ENCODE measurements at places on chromosomes 13 and 19.

DNA sequence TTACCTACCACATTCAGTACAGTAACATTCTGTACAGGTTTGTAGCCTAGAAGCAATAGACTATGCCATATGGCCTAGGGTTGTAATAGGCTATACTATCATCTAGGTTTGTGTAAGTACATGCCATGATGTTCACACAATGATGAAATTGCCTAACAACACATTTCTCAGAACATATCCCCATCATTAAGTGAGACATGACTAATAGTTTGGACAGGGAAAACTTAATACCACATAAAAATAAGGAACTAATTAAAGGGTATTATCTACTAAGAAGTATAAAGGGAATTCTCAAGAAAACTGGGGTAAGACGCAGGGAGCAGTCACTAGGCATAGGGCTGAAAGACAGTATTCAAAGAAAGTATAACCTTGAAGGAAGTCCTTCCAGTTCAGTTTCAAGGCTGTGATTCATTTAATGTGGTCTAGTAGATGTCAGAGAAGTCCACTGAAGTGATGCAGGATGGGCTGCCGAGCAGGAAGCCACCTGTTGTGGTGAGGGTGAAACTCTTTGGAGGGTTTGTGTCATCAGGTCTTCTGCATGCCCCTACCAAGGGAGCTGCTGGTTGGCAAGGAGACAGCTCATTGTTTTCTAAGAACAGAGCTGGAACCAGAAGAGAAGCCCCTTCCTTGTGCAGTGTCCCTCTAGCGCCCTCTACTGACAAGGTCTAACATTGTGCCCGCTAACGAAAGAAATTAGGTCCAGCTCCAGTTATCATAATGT lies 122.9 kb downstream of the OLFM4 start:
- peak; percentile 37 for DNase-seq

DNA sequence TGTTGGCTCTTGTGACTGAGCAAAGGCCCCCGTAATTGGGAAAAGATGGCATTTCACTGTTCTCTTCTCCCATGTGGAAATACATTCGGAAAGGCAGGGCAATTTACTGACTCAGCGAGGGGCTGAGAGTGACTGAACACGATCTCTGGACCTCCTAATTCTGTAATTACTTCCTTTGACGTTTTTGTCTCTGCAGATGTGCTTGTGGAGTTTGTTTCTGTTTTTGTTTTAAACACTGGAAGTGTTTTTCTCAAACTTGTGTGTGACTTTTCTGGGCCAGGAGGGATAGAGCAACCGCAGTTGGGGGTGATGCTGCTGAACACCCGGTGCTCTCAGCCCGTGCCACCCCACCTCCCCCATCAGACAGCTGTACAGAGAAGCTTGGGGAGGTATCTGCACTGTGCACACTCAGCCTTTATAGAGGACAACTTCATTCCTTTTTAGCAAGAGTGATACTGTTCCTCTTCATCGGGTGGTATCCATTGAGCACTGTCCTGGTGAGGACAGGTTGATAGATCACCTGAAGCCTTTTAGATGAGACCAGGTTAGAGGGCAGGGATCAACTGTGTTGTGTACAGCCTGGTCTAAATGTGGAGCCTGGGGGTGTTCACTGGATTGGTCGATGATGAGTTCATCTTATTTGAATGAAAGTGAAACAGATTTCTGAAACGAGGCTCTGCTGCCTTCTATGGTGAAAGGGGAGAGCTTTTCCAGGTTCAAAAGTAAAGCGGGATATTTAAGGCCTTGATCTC lies 117.4 kb downstream of the ESD start:
- DNase-seq, result peak; percentile 6

DNA sequence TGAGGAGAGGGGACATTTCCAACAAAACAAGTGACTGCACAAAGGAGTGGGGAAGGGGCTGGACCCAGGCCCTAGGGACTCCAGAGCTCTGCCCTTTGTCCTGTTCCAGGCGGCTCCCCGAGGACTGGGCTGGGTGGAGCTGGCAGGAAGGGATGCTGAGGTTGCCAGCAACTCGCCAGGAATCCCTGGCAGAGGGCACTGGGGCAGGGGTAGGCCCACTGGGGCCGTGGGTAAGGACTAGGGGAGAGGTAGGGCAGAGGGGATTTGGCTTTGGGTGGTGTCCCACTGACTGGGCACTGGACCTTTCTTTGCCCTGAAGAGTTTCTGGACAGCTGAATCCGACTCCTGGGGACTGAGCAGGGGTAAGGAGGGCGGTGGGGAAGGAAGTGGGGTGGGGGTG lies 7.9 kb downstream of the LIPE start:
- no peak for DNase-seq

DNA sequence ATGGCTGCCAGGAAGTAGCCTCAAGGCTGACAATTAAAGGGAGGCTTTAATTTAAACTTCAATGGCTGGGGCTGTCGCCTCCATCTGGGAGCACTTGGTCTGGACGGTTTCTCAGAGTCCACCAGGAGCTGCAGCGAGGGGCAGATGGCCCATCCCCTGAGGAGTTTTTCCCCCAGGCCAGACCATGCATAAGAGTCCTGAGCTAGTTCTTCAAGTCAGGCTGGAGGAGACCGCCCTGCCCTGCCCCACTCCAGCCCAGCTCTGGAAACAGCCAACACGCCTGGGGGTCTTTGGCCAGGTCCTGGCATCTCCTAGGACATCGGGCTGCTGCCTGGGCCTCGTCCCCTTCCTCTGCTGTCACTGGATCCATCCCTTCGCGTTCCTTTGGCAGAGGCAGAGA lies 5.3 kb upstream of the ACTN4 start:
- no peak for DNase-seq

GRCh38 chr13:109749365-109749764 lies 37.0 kb downstream of the IRS2 start:
- no peak for DNase-seq

DNA sequence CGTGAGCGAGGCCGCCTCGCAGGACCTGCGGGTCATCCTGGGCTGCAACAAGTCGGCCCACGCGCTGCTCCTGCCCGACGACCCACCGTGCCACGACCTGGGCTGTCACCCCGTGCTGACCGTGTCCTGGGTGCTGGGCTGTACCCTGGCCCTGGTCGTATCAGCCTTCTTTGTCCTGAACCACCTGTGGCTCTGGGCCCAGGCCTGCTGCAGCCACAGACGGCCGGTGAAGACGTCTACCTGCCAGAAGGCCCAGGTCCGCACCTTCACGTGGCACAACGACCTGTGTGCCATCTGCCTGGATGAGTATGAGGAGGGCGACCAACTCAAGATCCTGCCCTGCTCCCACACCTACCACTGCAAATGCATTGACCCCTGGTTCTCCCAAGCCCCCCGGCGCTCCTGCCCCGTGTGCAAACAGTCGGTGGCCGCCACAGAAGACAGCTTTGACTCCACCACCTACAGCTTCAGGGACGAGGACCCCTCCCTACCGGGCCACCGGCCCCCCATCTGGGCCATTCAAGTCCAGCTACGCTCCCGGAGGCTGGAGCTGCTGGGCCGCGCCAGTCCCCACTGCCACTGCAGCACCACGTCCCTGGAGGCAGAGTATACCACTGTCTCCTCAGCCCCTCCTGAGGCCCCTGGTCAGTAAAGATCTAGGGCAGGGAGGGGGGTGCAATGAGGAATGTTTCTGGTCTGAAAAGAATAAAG lies 1.1 kb downstream of the ZNRF4 start:
- no peak for DNase-seq

- peak; percentile 76 for DNase-seq
These were observed 1.5 kb downstream of the RGCC start for GRCh38 chr13:41458761-41459431.

DNA sequence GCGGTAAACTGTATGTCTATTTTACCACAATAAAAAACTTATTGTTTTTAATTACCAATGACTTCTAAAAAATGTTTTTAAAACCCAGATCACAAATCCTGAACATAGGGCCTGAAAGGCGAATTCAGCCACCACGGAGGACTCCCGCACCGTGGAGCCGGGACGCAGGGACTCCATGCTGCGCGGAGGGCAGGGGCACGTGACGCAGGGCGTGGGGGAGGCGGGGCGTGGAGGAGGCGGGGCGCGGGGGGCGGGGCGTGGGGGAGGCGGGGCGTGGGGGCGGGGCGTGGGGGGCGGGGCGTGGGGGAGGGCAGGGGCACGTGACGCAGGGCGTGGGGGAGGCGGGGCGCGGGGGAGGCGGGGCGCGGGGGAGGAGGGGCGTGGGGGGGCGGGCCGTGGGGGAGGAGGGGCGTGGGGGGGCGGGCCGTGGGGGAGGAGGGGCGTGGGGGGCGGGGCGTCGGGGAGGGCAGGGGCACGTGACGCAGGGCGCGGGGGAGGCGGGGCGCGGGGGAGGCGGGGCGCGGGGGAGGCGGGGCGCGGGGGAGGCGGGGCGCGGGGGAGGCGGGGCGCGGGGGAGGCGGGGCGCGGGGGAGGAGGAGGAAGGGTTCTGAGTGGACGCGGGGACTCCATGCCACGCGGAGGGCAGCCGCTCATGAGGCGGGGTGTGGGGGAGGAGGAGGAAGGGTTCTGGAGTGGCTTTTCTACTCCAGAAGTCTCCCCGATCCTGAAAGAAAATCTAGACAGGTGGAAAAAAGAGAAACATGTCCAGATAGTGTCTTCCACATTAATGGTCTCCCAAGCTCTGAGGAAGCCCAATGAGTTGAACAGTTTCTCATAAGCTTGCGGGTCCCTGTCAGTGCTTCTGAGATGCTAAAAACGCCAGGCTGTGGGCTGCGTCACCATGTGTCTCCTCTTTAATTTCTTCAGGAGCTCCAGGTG lies 4.4 kb upstream of the PROZ start:
- DNase-seq, result peak; percentile 73

DNA sequence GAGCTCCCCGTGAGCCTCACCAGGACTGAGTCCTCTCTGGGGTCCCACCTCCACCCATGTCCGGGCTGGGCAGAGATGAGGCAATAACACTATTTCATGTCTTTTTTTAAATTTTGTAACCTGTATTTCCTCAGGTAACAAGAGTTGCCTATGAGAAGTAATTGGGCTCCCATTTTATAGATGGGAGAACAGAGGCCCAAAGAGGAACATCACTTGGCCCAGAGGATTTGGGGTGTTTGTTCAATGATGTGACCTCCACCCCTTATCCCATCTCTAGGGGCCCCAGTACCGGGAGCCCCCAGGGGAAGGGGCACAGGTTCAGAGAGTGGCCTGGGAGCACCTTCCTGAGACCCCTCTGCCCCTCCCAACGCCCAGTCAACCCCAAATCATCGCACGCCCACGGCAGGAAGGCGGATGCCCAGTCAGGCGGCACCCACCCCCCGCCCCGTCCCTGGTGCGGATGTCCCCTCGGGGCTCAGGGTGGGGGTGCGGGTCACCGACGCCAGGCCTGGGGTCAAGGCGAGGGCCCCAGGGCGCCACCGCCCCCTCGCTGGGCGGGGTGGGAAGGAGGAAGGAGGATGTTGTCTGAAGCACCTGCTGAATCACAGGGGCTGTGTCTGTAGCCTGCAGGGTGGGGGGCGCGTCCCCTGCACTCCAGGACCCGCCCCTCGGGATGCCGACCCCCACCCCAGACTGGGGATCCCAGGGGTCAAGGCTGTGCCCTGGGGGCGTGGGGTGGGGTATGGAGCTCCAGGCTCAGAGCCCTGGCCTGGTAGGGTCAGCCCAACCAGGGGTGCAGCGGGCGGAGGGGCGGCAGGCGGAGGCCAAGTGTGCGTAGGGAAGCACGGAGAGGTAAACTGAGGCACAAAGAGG lies 9.0 kb upstream of the CIRBP start:
- peak; percentile 66 for DNase-seq

DNA sequence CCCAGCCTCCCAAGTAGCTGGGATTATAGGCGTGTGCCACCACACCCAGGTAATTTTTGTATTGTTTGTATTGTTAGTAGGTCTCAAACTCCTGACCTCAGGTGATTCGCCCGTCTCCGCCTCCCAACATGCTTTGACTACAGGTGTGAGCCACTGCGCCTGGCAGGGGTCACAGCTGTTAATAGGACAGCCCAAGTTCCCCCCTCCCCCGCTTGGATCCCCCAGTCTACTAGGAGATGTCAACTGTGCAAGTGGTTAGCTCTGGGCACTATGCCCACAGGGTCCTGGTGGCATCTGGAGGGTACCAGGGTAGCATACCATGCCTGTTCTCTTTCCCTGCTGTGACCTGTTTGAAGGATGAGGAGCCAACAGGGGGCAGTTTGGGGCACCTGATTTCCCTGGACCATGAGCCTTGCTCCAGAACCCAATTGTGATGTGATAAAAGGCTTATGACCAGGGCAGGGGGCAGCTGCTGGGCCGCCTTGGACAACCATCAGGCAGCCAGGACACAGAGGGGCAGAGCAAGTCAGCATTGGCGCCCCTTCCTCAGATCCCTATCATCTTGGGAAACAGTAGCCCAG lies at the start of gene TSPAN16:
Gene TSPAN16, plus strand, starts transcription at position 496 of the 581 bp plus-strand sequence. CDS start 138 bp downstream, outside the sequence.
- DNase-seq, result no peak

GRCh38 chr19:46076951-46077814 lies 36.4 kb upstream of the IGFL4 start:
- DNase-seq, result peak; percentile 63

DNA sequence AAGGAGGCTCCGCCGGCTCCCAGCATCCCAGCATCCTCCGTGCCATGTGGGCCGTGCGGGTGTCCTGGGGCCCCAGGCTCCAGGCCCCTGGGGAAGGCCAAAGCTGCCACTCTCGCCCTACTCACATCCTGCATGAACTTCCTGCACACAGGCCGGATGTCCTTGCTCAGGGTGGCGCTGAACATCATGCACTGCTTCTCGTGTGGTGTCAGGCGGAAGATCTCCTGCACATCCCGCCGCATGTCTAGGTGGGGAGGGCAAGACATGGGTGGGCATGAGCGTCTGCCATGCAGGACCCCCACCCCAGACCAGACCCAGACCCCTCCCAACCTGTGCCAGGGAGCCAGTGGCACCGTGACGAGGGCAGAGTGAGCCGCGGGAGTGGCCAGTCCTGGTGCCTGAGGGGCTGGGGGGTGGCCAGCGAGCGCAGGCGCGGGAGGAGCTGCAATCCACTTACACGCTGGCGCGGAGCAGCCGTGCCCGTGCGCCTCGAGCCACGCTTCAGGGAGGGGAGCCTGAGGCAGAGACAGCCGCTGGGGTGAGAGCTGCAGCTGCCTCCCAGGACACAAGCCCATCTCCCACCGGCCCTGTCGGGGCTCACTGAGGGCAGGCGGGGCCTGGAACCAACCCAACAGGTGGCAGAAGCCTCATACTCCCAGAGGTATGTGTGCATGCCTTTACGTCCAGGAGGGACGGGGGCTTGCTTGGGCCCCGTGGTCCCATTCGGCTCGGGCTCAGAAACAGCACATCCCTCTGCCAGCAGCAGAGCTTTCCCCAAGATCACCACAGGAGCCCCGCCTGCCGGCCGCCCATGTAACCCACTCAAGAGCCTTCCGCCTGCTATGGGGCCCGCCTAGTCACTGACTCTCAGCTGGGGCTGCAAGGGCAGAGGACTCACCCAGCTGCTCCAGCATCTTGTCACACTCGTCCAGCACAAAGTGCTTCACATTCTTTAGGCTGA lies 8.8 kb downstream of the DDX39A start:
- DNase-seq, result peak; percentile 36

DNA sequence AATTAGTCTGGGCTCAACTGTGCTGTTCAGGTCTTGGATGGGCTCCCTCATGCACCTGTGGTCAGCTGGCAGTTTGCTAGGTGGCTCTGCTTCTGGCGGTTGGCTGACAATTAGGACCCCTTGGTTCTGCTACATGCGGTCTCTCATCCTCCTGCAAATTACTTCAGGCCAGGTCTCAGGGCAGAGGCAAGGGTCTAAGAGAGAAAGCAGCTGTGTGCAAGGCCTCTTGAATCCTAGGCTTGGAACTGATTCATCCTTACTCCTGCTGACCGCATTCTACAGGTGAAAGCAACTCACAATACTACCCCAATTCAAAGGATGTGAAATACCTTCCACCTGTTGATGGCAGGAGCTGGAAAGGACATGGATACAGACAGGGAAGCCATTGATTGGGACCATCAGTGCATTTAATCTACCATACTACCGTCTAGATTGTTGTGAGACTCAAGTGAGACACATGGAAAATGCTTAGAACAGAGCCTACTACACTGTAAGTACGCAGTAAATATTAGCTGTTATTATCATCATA lies 19.1 kb downstream of the CBY2 start:
- no peak for DNase-seq
